OCI-LY7 (cell line): ENCODE measurements at places on chromosomes 1 and 21. TPM values are rescaled to one million over a fixed set of nuclear protein-coding genes. Genes with fewer than 3 reads are reported as not detected.
A peak's percentile ranks its signal among the peaks of the same experiment; 100 is the strongest.

GRCh38 chr1:236039740-236040685 is 24.9 kb downstream of the NID1 start:
- no peak for DNase-seq

DNA sequence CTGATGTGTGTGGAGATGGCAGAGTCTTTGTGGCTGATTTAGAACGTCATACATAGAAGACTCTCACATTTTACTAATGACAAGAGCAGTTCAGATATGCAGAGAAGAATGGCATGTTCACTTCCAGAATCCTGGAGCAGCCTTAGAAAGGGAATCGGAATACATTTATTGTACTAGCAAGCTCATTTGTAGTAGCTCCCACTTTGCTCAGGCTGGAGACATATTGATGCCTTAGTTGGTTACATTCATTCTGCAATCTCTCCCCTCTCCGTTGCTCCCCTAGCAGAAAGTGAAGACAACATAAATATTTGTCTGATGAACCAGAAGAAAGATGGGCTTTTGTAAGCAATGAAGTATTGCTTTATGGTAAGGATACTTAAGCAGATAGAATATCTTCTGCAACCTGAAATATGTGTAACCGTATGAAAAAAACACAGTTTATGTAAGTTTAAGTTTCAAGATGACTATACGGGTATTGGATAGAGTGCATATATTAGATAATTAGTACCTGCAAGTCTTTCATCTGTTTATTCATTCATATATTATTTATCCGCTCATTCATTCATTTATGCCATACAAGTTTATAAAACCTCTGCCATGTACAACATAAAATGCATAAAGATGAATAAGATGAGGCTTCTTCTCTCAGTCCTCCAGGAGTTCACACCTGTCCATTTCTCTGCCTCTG is 135.7 kb downstream of the CNIH3 start:
- no peak for DNase-seq

The NHLH1 gene
- total RNA-seq, result 0.65 and 0.68 TPM in 2 replicates

- DNase-seq, result no peak
Observed at GRCh38 chr1:12056331-12056841, 6.7 kb upstream of the TNFRSF8 start.

GRCh38 chr1:36223381-36223995 is 755 bp upstream of the THRAP3 start:
- DNase-seq, result peak; percentile 74

DNA sequence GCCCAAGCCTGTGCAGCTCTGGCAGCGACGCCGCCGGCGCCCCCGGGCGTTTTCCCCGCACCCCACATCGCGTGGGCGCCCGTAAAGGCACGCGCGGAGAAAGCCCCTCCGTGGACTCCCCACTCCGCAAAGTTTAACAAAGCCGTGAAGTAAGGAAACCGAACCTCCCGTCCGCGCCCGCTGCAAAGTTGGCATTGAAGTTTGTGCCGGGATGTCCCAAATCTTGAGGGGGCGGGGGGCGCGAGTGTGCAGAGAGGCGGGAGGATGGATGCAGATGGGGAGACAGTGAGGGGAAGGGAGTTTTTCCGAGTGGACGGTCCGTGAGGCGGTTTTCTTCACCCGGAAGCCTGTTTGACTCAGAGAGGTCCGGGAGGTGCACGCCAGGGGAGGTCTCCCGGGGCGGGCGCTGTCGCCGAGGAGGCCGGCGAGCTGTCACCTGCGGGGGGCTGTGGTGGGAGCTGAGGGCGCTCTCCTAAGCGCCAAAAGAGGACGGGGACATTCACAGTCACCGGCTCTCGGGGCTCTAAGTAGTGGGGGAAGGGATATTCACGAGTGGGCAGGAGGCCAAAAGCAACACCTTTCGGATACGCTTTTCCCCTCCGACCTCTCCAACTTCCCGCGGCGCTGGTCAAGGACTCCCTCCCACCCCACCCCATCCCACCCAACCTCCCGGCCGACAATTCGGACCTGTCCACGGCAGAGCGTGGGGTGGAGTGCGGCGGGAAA is 1.3 kb downstream of the WLS start:
- no peak for DNase-seq

- DNase-seq, result peak; percentile 38
Observed at GRCh38 chr1:181061891-181062835, 26.3 kb upstream of the IER5 start.

- no peak for DNase-seq
Observed at GRCh38 chr1:94098585-94099111, 22.3 kb downstream of the ABCA4 start.

DNA sequence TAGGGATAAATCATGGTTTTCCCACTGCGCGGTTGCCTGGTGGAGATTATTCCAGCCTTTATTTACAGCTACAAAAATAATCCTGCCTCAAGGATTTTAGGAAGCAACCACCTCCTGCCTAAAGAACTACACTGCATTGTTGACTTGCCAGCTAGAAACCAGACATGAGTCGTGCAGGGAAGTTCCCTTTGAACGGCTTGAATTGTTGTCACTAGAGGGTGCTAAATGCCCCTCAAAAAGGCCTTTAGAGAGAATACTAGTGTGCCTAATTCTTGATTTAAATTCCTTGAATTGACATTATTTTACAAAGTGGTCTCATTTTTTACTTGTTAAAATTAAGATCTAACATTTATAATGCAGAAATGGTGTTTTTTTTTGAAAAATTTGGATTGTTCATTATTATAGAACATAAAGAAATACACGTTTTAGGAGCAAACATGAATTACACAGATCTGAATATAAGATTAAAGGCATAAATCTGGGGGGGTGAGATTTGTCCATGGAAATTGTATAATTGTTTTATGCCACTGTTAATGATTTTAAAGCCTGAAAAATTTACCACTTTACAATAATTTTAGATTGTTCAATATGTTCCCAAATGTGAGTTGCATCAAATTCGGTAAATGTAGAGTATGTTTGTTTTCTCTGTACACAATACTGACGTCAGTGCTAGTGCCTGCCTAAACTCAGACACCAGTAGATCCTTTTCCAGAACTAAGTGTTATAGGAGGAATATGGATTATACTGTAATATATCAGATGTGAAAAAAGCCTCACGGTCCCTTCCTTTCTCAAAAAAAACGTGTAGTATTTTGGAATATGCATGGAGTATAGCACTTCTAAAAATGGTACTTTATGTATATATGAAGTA is 7.6 kb upstream of the ERG start:
- peak; percentile 48 for DNase-seq

DNA sequence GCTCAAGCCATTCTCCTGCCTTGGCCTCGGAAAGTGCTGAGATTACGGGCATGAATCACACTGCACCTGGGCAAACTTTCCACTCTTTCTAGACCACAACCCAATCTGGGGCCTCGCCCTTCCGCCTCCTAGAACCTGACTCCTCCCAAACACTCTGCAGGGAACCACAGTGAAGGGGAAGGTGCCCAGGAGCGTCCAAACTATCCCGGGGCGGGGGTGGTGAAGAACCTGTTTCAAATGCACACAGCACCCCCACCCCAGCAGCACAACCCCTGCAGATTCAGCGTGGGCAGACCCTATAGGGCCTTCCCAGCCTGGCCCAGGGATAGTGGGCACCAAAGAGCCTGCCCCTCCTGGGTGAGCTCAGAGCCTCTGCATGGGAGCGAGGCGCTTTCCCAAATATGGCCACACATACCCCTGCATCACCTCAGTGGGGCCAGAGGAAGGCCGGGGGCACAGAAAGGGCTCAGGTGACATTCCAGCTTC is 86.9 kb downstream of the STUM start:
- no peak for DNase-seq

- no peak for DNase-seq
Observed at GRCh38 chr1:33343539-33343938, 22.6 kb upstream of the A3GALT2 start.

DNA sequence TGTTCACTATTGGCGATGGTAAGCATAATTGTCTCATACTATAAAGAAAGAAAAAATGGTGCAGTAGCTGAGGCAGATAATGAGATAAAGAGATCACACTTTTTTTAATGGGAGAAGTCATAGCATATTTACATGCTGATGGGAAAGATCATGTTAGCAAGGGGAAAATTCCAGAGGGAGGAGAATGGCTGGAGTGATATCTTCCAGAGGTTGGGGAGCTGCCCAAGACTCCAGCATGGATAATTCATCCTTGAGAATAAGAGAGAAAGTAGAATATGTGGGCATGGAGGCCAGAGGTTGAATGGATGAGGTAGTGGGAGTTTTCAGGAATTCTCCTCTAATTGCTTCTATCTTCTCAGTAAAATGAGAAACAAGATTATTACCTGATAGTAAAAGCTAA is 45.8 kb upstream of the RGS1 start:
- no peak for DNase-seq

DNA sequence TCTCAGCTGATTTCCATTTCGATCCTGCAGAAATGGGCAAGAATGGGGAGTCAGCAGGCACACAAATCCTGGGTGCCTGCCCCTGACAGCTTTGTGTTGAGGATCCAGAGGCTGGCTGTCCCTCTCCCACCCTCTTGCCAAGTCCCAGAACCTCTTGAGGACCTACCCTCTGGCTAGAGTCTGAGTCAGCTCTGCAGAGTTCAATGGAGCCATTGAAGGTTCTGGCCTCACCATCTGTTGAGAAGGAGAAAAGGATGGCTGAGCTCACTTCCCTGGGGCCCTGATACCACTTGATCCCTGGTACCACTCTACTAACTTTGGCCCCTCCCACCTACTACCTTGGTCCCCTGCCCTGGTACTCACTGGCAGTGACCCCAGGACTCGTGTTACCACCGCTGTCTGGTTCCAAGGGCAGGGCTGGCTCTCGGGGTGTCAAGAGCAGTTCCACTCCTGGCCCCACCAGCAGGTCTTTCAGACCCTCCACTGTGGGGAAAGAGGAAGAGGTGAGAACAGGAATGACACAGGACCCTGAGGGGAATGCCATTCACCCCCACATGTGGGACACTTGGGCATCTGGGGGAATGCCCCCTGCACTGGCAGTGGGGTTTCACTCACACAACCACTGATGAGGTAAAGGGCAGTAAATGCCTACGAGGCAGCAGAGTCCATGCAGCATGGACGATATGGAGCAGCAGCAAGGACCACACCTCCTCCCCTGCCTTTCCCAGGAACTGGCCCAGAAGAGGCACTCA is 10.5 kb downstream of the RXFP4 start:
- DNase-seq, result no peak

The IVL gene
- not detected in 2 replicates for total RNA-seq

DNA sequence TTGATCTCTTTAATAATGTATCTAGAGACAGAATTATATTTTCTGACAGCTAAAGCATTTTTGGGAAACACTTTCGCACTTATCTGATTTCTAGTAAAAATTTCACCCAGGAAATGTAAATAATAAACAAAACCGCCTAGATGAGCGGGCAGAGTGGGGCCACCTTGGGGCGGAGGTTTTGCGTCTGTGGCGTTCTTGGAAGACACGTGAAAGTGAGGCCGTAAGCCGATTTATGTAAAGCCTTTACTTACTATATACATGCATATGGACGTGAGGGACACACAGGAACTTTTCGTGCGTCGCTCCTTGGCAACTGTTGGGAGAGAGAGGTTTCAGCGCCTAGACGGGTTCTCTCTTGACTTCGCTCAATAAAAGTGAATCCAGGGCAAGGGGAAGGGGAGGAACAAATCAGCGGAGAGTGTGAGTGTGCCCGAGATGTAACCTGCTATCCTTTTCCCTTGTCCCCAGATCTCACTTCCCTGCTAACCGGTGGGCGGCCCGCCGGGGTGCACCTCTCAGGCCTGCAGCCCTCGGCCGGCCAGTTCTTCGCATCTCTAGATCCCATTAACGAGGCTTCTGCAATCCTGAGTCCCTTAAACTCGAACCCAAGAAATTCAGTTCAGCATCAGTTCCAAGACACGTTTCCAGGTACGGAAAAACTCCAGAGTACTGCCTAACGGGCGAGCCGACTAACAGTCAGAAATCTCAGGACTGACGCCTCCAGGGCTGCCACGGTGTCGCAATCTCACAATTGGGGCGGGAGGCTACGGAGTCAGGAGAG is 1.7 kb downstream of the HLX start:
- no peak for DNase-seq

GRCh38 chr1:12316331-12316730 is 86.5 kb downstream of the VPS13D start:
- DNase-seq, result no peak

- no peak for DNase-seq
Observed at GRCh38 chr1:29639156-29639736, 402.9 kb downstream of the PTPRU start.

- DNase-seq, result no peak
Observed at GRCh38 chr1:33133478-33134105, 48.3 kb downstream of the TRIM62 start.

The SMYD3 gene
- total RNA-seq, result 32.5 and 34.5 TPM in 2 replicates

The GCSAML gene
- not detected in 2 replicates for total RNA-seq

DNA sequence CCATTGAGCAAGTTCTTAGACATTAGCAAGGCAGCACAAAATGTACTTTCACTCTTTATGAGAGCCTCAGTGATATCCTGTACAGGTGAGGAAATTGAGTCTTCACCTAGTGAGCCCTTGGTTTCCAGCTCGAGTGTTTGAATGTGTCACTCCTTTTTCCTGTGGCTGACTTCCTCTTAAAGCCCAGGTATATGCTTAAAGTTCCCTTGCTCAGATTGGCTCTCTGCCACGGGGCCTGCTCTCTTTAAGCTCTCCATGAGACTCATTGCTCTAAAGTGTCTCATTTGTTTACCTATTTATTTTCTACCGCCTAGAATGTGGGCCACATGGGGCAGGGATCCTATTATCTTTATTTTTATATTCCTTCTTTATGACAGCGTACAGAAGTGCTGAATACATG is 324.9 kb downstream of the SIPA1L2 start:
- no peak for DNase-seq

DNA sequence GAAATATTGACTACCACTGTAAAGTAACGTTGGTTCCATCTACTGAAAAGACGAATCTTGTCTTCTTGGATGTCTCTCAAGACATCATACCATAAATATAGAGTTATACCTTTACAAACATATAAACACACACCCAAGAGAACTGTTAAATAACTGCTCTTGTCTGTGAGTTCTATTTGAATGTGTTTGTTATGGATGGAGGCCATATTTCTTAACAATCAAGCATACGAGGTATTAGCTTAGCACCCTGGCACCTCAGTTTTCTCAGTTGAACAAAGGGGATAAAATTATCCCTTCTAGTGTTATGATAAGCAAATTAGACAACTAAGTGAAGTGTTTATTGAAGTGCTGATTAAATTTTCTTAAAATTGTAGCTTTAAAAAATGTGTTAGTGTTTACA is 336.6 kb upstream of the ZRANB2 start:
- no peak for DNase-seq

- DNase-seq, result no peak
Observed at GRCh38 chr1:43783671-43784205, 76.4 kb downstream of the ST3GAL3 start.

- no peak for DNase-seq
Observed at GRCh38 chr21:46117586-46118315, 19.8 kb downstream of the COL6A2 start.
